A549 treated with ZK216348 at 1 μM for 4 hours (cell line): ENCODE measurements at places on chromosomes 4 and X. TPM values are rescaled to one million over a fixed set of nuclear protein-coding genes. Genes with fewer than 3 reads are reported as not detected.

CT47C1 gene
- total RNA-seq = not detected in 5 replicates

GAGE12E gene
- not detected in 5 replicates for total RNA-seq

MAGEA8 gene
- total RNA-seq = not detected in 5 replicates

XG gene
- not detected in 5 replicates for total RNA-seq

HPGDS gene
- not detected in 5 replicates for total RNA-seq

FAM156A gene
- total RNA-seq = 12.0 to 23.8 TPM (median 14.8 TPM) in 5 replicates

RBM47 gene
- 16.5 to 24.0 TPM (median 20.7 TPM) in 5 replicates for total RNA-seq

DCHS2 gene
- 0.04 TPM in 1 of 5 replicates, not detected in the others for total RNA-seq

ARHGEF38 gene
- total RNA-seq = not detected in 5 replicates

NAT8L gene
- 6.2 to 15.6 TPM (median 15.4 TPM) in 5 replicates for total RNA-seq

CC2D2A gene
- 10.9 to 13.4 TPM (median 12.2 TPM) in 5 replicates for total RNA-seq

GRIA3 gene
- not detected in 5 replicates for total RNA-seq

SLC49A3 gene
- total RNA-seq = 0.14 to 0.44 TPM (median 0.22 TPM) in 4 of 5 replicates, not detected in the other

CD38 gene
- 8.9 to 13.8 TPM (median 11.2 TPM) in 5 replicates for total RNA-seq

IL13RA2 gene
- total RNA-seq = 0.14 TPM in 1 of 5 replicates, not detected in the others

PGAM4 gene
- total RNA-seq = 0.33 to 0.54 TPM (median 0.49 TPM) in 4 of 5 replicates, not detected in the other

NPY5R gene
- not detected in 5 replicates for total RNA-seq

MMAA gene
- 0.98 to 2.3 TPM (median 1.8 TPM) in 5 replicates for total RNA-seq

ASB12 gene
- total RNA-seq = not detected in 5 replicates

DCAF8L2 gene
- not detected in 5 replicates for total RNA-seq

HOPX gene
- not detected in 5 replicates for total RNA-seq

PAGE2B gene
- not detected in 5 replicates for total RNA-seq

CT45A10 gene
- total RNA-seq = 0.33 TPM in 1 of 5 replicates, not detected in the others
